NCI-H2171 (cell line): ENCODE measurements at places on chromosomes 7 and 10.

- no peak for DNase-seq
Observed at GRCh38 chr7:45125193-45125904, 13.9 kb upstream of the TBRG4 start.

GRCh38 chr10:74249865-74250264 lies 98.8 kb downstream of the ADK start:
- no peak for DNase-seq

DNA sequence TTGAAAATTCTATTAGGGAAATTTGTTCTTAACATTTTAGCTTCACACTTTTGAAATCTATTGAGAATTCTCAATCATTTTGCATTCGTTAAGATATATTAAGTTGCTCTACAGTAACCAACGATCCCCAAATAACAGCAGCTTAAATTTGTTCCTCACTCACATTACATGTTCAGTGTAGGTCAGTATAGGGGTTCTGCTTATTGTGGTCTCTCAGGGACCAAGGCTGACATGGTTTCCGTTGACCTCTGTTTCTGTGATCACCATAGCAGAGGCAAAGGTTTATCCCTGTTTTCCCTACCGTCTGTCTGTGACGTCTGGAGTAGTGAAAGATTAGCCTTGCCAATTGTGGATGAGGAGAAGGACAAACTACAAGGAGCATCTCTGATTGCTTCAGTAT lies 235.0 kb upstream of the CSTF2T start:
- no peak for DNase-seq

GRCh38 chr7:12770227-12770975 lies 83.0 kb downstream of the ARL4A start:
- DNase-seq = no peak

GRCh38 chr7:121484089-121484763 lies 88.1 kb upstream of the FAM3C start:
- DNase-seq = no peak

DNA sequence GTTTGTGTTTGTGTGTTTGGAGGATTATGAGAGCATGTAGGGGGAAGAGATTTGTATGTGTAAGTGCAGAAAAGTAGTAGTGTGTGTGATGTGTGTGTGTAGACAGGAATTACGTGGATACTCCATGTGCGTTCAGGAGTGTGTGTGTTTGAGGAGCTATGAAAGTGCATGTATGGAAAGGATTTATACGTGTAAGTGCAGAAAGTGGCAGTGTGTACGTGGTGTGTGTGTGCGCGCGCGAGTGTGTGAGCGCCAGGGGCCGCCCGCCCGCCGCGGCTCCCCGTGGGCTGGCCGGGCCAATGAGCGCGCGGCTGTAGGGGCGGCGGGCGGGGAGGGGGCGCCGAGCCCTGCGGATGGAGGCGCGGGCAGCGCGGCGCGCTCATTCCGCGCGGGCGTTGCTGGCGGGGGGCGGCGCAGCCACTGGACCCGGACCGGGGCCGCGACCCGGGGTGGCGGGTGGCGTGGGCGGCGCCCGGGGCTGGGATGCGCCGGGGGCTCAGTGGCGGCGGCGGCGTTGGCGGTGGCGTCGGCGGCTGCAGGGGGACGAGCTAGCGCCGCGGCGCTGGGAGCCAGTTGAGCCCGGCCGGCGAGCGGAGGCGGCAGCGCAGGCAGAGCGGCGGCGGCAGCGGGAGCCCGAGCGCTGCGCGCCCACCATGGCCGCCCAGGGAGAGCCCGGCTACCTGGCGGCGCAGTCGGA lies at the start of gene BICC1:
BICC1 (plus strand) TSS at position 382 of the 697 bp plus-strand sequence; CDS start at position 654, 272 bp downstream.
- DNase-seq = peak; percentile 0

DNA sequence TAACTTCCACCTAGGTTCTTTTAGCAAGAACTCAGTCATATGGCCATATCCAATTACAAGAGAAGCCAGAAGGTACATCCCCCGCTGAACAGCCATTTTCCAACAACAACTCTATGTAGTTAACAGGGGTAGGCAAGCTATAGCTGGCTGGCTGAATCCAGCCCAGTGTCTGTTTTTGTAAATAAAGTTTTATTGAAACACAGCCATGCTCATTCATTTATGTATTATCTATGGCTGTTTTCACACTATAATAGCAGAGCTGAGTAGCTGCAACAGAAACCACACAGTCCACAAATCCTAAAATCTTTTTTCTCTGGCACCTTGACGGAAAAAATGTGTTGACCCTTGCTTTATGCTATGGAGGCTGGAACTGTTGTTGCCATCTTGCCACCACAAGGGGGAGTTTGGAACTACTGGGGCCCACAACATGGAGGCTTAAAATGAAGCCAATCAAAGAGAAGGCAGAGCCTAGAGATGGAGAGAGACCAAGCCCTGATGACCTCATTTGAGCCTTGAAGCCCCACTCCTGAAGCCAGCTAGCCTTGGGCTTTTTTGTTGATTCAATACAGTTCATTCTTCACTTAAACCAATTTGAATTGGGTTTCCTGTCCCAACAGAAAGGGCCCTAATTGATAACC lies 33.3 kb upstream of the XPNPEP1 start:
- no peak for DNase-seq

DNA sequence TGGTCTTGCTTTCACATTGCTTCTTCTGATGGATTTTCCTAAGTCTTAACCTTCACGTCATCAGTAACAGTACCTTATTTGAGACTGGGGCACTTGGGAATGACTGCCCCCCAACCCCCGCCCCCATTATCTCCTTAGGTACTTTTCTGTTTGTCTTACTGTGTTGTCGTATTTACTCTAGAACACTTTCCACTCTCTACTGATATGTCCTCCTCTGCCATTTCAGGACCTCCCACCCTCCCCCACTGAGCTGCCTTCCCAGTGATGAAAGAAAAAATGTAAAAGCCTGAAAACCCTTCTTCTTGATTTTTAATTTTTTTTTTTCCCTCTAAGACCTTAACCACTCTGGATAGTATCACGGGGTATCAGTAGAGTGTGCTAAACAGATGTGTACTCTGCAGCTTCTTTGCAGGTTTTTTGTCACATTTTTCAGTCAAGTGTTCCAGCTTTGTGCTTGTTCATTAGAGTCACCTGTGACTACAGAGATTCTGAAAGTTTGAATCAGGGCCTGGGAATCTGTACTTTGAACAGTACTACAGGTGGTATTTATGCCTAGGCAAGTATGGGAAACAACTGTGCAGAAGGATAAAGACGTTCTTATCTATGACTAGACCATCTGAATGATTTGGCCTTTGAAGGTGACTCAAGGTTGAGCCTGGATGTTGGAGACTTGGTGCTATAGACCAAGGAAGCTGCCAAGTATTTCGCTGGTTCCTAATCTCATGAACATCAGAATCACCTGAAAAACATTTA lies 8.3 kb downstream of the CALU start:
- no peak for DNase-seq

GRCh38 chr7:131927770-131928423 lies 371.5 kb upstream of the PODXL start:
- no peak for DNase-seq

- no peak for DNase-seq
Observed at GRCh38 chr7:141014125-141014523, 628 bp downstream of the MRPS33 start.

- no peak for DNase-seq
Observed at GRCh38 chr7:3482147-3482921, 181.3 kb downstream of the SDK1 start.

- DNase-seq = no peak
Observed at GRCh38 chr7:40983111-40983510, 719.8 kb downstream of the INHBA start.

DNA sequence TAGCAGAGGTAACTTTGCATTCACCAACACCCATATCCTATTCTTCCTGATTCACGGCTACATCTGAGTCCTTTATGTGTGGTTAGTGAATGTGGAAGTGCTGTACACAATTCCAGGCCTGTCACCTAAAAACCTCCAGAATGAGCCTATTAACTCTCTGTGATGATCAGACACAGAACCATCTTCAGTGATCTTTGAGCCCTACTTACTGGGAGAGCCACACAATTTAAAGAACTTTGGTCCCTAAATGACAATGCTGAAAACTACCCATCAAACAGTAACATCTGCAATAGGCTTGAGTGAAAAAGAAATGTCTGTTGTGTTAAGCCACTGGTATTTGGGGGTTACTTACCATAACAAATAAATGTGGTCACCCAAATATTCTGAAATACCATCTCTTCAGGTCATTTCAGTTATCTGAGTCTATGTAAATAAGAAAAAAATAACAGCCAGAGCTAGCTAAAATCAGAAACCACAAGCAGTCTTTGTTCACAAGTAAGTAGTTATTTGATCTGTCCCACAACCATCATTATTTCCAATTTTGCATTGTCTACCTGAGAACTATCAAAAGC lies 145.7 kb downstream of the HGF start:
- no peak for DNase-seq

DNA sequence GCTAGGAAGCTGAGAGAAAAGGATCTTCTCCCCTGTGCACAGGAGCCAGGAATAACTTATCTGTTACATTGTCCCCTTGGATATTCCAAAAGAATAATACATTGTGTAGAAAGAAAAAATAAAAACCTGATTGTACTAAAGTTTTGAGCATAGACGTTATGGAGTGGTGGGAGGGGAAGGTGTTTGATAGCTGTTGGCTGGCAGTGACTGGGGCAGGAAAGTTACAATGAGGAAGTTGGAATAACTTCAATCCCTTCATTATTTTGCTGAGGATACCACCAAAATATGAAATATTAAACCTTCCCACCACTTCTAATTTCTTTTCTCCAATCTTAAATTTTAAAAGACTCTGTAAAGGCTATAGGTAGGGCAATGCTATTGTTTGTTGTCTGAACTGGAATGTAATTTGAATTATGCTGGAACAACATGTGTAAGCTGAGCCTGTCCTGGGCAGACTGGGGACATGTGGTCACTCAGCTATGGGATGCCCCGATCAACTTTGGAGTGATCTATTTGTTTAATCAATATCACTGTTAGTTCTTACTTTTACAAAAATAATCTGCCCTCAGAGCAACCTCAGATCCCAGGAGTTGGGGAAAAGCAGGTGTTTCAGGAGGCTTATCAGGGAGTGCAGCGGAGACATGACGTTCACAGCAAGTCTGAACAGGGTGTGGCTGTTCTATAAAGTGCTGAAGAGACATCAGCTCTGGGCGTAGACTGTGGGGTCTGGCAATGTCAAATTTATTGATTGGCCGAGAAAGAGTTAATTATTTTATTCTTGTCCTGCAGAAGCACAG lies 20.8 kb downstream of the CYP3A43 start:
- DNase-seq = no peak

DNA sequence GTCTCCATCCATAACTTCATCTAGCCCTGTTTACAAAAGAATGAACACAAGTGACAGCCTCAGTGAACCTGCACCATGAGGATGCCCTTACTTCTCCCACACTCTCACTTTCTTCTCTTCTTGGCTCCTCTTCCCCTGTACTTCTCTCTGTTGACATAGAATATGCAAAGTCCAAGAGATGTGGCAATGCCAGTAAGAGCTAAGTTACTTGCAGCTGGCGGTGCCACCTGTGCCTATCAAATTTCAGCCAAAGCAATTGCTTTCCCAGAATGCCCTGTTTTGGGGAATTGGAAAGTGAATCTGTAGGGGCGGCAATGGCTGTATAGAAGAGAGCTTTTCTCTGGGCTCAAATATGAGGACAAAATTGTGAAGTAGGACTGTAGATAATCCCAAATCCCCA lies 557.8 kb downstream of the AUTS2 start:
- peak; percentile 67 for DNase-seq

DNA sequence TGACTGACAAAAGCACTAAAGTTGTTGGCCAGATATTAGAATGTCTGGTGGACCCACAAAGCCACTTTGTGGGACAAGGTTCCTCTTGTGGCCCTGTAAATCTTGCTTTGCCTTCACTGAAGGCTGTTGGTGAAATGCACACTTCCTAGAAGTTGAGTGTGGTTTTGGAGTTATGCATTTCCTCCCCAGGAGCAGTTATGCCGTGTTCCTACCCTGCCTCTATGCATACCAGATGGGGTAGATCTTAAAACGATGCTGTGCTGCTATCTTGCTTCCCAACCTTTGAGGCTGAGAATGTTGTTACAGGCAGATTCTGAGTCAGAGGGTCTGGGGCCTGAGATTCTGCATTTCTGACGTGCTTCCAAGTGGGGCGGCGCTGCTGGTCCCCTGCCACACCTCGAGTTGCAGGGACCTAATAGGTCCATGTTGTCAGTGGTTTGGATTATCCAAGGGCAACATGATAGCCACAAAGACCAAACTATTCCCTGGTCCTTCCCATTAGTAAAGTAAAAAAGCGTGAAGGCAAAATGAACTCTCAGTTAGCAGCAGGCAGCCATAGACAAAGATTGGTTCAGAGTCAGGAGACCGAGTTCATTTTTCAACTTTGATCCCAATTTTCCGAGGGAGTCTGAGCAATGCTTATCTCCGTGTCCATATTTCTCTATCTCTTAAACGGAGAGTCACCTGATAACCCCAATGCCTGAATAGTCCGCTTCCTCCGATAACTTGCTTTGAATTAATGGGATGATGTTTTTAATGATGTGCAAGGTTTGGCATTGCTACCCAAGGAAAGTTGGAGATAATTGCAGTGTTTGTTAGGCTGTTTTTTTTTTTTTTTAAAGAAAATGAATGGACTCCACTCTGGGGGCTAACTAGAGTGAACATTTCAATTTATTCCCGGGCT lies 55.8 kb downstream of the CDHR3 start:
- no peak for DNase-seq

DNA sequence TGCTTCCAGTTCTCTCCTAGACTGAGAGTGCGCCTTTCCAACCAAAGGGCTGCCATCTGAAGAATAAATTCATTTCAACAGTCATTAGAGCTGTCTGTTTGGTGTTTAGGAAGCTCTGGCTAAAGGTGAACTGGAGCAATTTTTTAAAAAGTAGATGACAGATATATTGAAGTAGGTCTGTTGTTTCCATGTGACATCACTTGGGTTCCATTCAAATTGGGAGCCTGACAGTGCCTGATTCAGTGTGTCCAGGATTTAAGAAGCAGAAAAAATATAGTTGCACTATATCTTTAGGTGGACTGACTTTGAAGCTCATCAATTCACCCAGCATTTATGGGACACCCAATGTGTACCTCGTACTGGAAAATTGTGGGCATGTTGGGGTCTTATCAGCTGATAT lies 367.7 kb downstream of the BBS9 start:
- no peak for DNase-seq

DNA sequence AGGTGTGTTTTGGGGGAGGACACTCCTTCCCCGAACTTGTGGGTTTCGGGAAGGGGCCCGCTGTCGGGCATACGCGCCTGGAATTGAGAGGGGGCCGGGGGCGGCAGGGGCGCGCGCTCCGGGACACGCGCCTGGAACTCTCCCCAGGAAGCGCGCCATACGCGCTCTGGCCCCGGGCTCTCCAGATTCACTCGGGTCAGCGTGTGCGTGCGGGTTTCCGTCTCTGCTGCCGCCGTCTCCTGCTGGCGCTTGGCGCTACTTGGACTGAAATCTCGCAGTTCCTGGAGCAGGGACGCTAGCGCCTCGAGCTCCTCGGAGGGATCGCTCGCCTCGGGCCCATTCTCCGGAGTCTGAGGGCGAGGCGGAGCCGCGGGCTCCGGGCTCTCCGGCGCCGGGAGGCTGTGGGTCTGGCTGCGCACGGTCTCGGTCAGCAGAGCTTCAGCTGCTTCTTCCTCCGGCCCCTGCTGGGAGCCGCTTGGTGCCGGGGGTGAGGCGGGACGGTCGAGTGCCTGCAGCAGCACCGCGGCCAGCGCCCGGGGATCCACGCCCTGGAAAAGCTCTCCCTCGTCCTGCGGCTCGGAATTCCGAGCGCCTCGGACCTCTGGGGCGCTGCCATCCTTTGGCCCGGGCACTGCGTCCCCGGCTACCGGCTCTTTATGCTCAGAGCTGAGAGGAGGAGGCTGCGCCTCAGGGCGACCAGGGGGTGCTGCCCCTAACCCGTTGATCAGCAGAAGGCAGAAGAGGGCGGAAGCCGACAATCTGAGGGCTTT lies 1.1 kb downstream of the VGF start:
- no peak for DNase-seq
